GM10248 (cell line): ENCODE measurements at places on chromosomes 2 and 18.

DNA sequence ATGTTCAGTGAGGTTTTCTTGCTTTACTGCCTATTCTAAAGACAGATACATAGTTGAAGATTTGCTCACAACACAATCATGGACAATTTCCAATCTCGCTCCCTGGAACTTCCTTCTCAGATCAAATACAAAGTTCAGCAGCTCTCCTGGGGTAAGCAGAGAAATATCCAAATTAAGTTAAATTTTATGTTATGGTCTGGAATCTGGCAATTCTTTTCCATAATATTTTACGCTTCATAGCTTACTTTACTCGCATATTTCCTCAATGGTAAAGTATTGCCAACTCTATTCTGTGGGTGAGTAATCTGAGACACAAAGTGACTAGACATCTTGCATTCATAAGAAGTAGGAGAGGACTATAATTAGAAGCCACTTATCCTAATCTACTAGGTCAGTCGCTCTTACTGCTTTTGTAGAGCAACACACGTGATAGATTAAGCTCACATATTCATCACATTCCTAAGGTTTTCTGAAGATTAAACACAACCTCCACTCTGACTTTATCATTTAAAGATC, 529.4 kb downstream of the CCDC85A start:
- no peak for DNase-seq

- DNase-seq = no peak
Measured at GRCh38 chr2:219058541-219059374, 2.0 kb downstream of the IHH start.

DNA sequence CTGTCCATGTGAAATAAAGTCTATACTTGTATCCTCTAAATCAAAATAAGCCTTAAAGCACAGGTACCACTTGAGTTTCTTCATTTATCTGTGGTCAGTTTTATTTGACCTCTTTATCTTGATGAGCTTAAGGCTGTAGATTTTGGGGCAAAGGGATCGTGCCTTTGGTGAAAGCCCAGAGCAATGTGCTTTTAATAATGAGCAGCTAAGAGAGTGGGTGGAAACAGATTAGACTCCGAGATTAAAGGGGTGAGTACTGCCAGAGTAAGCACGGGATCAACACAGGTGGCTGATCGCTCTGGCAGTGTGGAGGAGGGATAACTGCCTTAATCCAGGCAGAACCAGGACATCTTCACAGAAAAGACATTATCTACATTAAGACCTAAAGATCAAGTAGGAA, 280.4 kb downstream of the TDRD15 start:
- DNase-seq = no peak

DNA sequence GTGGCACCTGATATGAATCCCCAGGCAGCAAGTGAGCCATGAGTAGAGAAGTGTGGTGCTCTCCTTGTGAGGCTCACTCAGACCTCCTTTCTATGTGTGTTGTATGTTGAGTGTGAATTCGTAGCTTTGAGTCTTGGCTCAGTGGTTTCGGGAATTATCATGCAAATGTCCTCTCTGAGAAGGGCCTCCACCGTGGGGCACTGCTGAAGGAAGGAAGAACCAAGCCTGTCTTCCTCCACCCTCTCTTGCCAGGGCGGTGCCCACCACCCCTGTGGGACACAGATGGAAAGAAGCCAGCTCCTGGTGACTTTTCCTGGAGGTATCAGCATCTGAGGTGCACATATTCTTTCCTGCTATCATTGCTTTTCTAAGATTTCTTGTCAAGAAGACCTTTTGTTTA, 156.1 kb downstream of the MYT1L start:
- DNase-seq = no peak

- no peak for DNase-seq
Measured at GRCh38 chr2:4628998-4629501, 925.7 kb downstream of the DCDC2C start.

GRCh38 chr18:57353940-57354461, 1.6 kb downstream of the ST8SIA3 start:
- peak; percentile 65 for DNase-seq

GRCh38 chr18:77677536-77677935, 427.9 kb downstream of the GALR1 start:
- DNase-seq = no peak

GRCh38 chr18:58180738-58181353, 136.8 kb downstream of the NEDD4L start:
- DNase-seq = peak; percentile 75

- DNase-seq = no peak
Measured at GRCh38 chr2:42934580-42935186, 142.3 kb upstream of the HAAO start.

GRCh38 chr2:32932825-32933755, 13.7 kb upstream of the LTBP1 start:
- DNase-seq = no peak
